H9 (cell line): ENCODE measurements at places on chromosomes 1 and 21.

GRCh38 chr1:119635811-119636390 lies 12.2 kb downstream of the ZNF697 start:
- DNase-seq, result no peak

- no peak for DNase-seq
Observed at GRCh38 chr21:38380481-38381137, 117.7 kb downstream of the ERG start.

DNA sequence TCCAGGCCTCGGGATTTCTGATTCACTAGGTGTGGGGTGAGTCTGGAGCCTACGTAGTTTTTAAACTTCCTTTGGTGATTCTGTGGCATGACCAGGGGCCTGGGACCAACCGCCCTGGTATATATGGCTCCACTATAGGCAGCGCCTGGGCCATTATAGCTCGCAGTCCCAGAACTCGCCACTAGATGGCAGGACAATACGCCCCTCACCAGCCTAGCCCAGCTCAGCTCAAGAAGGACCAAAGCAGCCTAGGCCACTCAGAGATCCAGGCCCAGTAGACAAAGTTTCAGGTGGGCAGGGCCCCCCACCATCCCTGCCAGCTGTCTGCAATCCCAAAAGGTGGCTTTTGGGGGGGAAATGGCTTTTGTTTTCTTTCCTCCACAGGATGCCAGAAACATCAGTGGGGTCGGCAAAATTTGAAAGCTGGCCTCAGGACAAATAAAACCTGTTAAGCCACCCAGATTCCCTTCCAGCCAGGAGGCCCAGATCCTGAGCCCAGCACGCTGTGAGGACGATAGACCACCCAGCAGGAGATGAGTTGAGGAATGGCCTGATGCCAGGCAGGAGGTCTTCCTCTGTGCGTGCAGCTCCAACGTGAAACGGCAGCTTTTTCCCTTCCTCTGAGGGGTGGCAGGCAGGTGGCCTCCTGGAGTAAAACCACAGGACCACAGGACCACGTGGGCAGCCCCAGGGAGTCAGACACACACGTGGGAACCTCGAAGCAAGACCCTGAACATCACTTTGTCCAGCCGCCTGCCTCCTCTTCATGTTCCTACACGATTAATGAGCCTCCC lies 24.8 kb upstream of the TMEM51 start:
- DNase-seq, result peak; percentile 86

- DNase-seq, result no peak
Observed at GRCh38 chr1:217109928-217110327, 386.7 kb upstream of the ESRRG start.

DNA sequence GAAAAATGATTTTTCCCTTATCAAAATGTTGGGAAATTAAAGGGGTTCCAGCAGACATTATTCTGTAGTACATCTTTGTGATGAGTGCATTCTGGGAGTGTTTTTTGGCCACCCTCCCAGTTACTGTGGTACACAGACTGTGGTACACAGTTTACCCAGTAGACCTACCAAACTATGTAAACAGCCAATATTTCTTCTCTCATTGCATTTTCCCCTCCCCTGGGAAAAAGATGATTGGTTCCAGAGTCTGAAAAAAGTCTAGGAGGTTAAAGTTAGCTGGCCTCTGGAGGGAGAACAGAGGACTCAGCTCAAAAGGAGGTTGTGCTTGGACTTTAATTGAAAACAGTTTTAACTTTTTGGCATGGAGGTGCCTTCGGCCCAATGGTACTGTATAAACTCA lies 42.5 kb downstream of the PGM1 start:
- DNase-seq, result no peak

- peak; percentile 86 for DNase-seq
Observed at GRCh38 chr1:10704368-10704882, 92.0 kb downstream of the CASZ1 start.
